ENCODE measurements at places on chromosomes 12 and 14.

DNA sequence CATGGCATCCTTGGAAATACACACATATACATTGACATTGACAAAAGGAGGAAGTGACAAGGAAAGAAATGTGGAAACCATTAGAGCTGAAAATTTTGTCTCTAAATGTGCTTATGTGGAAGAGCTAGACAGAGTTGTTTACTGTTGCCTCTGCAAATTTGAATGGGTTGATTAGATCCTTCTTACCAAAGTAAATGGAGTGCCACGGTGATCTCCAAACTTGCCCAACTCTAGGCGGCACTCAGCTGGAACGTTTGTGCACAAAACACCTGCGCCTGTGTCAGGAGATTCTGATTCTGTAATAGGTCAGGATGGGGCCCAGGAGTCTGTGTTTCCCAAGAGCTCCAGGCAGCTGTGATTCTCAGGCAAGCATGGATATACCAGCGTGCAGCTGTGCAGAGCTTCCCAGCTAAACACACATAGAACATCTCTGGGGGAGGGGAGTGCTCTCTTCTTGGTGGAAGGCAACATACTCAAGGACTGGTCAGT, 77.8 kb upstream of the BDKRB2 start:
- DNase-seq: no peak

DNA sequence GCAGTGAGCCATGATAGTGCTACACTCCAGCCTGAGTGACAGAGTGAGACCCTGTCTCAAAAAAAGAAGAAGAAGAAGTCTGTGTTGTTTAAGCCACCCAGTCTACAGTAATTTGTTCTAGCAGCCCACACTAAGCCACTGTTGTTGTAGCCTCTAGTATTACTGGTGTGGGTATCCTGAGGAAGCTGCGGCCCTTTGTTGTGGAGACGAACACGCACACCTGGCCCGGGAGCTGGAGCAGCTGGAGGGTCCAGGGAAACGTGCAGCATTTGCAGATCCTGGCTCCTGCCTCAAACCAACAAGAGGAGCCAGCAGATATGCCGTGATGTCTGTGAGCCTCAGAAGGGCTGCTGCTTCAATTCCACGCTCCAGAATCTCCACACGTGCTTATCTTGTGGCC, 65.3 kb downstream of the MAP1LC3B2 start:
- DNase-seq: no peak

- DNase-seq: no peak
Measured at GRCh38 chr14:68665792-68666204, 127.1 kb downstream of the ZFP36L1 start.

DNA sequence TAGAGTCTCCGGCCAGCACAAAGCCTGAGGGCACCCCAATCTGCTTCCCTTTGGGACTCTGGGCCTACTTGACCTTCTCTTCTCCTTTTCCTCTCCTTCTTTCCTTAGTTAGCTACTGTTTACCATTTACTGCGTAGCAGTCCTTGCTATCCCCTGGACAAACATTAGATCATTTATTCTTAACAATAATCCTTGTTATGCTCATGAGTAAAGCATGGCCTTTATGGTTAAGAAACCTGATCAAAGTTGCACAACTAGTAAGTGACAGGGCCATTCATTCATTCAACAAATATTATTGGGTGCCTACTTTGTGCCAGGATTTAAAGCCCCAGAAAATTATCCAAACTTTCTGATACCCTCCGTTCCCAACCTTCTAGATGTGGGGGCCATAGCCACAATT, 3.2 kb upstream of the HDAC7 start:
- DNase-seq: no peak

GRCh38 chr14:103519043-103519836, 3.4 kb downstream of the CKB start:
- no peak for DNase-seq

DNA sequence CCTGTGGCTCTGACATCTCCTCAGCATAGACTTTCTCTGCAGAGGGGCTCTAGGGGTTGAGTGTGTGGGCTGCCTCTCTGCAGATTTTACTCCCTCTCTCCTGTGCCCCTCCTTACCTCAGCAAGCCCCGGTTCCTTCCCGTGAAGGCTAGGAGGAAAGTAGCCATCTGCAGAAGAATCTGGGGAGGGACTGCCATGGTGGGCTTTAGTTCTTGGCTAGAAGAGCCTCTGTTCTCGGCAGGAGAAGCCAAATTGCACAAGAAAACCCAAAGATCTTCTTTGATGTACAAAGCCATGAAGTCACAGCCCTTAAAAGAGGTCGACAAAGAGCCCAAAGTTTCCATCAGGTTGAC, 23.5 kb downstream of the CKAP4 start:
- no peak for DNase-seq

DNA sequence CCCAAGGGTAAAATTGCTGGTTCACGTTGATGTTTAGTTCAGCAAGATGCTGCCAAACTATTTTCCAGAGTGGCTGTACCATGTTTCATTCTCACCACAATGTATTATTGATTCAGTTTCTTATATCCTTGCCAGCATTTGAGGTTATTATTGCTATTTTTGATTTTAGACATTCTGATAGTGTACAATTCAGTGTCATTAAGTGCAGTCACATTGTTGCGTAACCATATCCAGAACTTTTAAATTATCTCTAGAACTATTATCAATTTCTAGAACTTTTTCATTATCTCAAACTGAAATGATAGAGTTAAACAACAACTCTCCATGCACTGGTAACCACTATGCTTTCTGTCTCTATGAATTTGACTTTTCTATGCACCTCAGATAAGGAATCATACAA, 10.7 kb upstream of the TBC1D15 start:
- no peak for DNase-seq

DNA sequence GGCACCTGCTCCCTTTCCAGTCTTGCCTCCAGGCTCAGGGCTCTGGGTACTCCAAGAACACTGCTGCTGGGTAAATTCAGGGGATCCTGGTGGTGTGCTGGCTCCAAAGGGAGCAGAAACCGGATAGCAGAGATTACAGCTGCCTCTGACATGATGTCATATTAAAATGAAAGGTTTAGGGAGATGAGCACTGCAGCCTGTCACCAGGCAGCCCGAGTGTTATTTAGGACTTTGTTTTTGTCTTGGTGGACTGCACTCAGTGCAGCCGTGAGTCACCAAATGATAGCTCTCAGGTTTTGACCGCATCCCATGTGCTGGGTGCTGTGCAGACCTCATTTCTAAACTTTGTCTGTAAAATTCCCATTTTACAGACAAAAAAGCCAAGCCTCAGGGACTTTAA, 266.0 kb upstream of the CRY1 start:
- no peak for DNase-seq

GRCh38 chr12:102562836-102563425, 82.6 kb upstream of the IGF1 start:
- no peak for DNase-seq

DNA sequence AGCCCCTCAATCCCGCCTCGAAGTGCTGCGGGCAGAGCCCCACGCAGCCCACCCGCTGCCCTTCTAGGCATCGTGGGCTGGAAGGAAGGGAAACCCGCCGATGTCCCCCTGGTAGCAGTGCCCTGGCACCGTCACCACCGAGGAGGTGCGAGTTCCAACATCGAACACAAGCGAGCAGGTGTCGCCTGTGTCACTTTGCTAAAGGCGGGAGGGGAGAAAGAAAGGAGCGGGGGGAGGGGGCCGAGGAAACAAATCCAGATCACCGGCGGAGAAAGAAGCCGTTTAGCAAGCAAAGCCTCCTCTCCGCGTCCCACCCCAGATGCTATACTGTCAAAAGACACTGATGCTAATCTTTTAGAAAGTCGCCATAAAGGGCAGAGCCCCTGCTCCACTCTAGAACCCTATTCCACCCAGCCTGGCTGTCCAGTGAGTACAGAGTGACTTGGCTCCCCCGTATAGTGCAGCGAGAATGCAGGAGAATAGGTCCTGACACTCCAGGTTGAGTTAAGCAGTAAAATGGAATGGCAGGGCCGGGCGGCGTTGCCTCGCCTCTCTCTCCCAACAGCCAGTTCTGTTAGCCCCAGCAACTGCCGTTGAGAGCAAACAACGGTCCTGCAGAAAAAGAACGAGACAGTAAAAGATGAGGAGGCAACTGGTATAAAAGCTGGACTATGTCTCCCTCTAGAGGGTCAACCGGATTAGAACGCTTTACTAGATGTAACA, 67.9 kb upstream of the USP15 start:
- DNase-seq: peak; percentile 64

GRCh38 chr14:33586806-33587205, 364.1 kb downstream of the EGLN3 start:
- DNase-seq: no peak

GRCh38 chr12:120734210-120734609, 8.6 kb downstream of the ACADS start:
- DNase-seq: no peak

DNA sequence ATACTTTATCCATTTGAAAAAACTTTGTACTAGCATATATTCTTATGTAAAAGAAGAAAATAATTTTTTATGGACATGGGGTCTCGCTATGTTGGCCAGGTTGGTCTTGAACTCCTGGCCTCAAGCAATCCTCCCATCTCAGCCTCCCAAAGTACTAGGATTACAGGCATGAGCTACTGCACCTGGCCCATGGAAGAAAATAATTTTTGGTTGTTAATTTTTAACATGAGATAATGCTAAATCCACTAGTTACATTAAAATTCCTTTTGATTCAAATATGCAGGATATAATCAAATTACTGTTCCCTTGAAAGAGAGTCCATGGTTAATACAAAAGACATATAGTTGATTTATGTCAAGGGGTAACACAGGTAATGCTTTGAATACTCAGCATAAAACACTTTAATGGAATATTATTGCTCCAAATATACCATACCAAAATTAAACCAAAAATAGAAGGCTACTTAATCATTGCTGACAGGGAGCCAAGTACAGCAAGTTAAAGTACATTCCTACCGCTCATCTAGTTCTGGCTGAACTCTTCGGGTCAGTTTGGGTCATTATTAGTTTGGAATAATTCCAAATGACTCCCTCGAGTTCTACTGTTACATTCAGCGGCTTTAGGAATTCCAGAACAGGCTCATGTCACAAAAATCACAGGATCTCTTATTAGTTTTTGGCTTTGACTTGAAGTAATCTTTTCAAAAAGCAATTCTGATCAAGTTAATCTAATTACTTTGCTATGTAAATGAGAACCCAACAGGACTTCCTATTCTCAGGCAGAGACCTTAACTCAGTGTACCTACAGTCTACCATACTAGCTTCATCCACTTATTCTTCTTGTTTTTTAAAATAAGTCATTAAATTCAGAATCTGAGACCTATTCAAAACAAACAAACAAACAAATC, 6.1 kb downstream of the SOS2 start:
- no peak for DNase-seq

- DNase-seq: no peak
Measured at GRCh38 chr14:100010679-100011078, 54.5 kb upstream of the EVL start.

DNA sequence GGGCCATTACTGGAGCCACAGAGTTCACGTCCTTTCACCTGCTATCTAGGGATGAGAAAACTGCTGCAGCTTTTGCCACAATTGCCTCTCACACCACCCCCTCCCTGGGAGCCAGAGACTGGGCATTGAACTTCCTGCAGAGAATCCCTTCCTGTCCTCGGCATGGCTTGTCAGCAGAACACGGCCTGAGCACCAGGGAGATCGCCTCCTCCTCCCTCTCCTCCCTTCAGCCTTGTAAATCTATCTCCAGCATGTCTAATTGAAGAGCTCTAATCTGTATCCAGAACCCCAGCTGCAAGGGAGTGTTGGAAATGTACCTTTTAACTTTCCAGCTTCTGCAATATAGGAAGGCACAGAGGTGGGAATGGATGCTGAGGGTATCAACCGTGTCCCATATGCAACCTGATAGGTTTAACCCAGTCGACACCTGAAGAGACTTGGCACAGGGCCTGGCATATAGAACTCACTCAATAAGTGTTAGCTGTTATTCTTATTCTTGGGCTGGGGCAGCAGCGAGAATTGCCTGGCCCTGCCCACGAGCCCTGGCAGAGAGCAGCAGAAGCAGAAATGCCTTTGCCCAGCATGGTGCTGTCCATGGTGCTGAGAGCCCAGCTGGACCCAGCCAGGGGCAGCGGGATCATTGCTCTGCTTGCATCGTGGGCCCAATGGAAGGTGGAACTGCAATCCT, 26.8 kb downstream of the TMEM63C start:
- DNase-seq: peak; percentile 11

GRCh38 chr14:96920023-96920422, 122.8 kb downstream of the VRK1 start:
- DNase-seq: no peak

DNA sequence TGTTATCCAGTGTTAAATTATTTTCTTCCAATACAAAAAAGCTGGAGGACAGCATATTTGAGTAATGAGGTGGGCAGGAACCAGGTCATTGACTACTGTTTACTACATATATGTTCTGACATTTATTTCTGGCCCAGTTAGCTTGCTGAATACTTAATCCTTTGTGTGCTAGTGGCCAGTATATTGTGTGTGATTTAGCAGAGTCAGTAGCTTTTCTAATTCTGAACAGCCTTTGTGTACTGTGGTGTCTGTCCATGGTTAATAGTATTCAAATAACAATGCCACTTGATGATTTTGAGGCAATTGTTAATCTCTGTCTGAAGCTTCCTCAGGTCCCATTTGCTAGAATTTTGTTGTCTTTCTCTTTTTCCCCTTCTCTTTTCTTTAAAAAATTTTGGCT, 286.5 kb upstream of the E2F7 start:
- DNase-seq: no peak

DNA sequence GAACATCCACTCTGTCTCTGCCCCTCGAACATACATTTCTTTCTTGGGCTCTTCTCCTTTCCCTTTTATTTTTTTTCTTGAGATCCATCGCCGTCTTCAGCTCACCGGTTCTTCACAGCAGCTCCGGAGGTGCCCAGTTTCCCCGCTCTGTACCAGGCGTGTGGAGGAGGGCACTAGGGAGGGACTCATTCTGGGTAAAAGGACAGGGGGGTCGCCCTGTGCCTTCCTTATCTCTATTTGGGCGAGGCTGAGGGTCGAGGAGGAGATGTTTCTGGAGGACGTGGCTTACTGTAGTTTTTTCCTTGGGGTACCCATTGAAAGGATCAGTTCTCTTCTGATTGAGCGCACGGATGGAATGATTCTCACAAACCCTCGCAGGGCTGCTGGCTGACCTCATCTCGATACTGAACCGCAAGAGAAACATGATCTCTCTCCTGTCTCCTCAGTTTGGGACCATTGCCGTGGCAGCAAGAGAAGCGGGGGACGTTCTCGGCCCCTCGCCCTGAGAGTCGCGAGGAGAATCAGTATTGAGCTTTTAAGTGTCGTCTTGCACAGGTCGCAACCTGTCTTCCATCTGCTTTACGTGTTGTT, 386 bp downstream of the LIN52 start:
- no peak for DNase-seq

GRCh38 chr12:104473374-104473983, 16.7 kb downstream of the CHST11 start:
- no peak for DNase-seq

DNA sequence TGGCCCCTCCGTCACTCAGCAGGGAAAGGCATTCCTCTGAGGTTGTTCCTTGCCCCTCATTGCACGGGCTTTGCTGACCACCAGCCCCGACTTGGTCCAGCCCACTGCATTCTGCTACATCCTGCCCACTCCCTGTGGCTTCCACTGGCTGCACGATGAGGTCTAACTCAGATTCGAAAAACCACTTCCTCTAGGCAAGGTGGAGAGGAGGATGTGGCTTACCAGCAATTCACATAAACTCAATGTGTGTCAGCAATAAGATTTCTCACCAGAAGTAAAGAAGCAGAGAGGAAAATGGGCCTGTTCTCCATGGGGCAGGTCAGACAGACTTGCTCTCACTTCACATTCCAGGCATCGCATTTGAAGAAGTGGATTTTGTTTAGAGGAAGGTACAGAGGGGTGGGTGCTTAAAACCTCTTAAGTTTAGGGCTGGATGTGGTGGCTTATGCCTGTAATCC, 14.7 kb downstream of the GPR68 start:
- DNase-seq: peak; percentile 85
